ENCODE measurements at places on chromosomes 4 and X. TPM values are rescaled to one million over a fixed set of nuclear protein-coding genes. Genes with fewer than 3 reads are reported as not detected.

Gene ATOH1
- not detected for polyA plus RNA-seq

DNA sequence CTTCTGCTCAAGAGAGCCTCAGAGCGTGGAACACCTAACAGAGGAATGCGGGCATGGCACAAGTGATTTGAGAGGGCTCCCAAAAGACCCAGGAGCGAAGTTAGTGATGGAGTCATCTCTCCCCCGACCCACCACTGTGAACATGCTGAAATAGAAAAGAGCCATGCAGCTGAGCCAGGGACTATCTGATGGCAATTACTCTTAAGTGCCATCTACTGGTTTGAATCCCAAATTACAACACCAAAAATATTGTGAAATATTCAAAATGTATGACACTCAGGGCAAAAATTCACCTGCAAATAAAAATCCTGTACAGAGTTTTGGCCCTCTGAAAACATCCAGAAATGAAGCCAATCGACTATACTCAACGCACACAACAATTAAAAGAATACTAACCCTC, 2038.9 kb upstream of the ADGRL3 start:
- no peak for DNase-seq

GRCh38 chr4:76153356-76153755, 5.2 kb upstream of the NUP54 start:
- no peak for DNase-seq

Gene VMA21
- polyA plus RNA-seq = 25.2 TPM

Gene SLITRK2
- polyA plus RNA-seq = not detected

Gene HPSE
- 0.72 TPM for polyA plus RNA-seq

DNA sequence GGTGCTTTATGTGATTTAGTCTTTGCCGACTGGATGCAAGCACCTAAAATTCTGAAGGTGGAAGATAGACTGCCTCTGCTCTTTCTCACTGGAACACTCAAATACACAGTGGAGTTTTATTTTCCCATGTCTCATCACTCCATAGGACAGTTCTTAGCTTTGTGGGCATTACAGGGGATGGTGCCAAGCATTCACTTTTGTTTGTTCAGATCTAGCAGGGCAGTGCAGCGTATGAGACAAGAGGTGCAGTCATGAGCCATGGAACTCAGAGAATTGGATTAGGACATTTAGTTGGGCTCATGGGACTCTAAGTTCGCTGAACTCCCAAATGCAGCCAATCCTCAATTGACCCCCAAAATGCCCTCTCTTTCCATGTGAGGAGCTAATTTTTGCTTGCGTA, 1136.9 kb upstream of the PRKX start:
- no peak for DNase-seq

Gene CCNG2
- 4.5 TPM for polyA plus RNA-seq

DNA sequence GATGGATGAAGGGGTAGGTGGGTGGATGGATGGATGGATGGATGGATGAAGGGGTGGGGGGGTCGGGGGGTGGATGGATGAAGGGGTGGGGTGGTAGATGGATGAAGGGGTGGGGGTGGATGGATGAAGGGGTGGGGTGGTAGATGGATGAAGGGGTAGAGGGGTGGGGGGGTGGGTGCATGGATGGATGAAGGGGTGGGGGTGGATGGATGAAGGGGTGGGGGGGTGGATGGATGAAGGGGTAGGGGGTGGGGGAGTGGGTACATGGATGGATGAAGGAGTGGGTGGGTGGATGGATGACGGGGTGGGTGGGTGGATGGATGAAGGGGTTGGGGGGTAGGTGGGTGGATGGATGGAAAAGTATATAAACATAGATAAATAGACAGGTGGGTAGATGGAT, 74.2 kb downstream of the PRKX start:
- DNase-seq = no peak

Gene TKTL1
- not detected for polyA plus RNA-seq

- no peak for DNase-seq
Observed at GRCh38 chr4:184503869-184504300, 29.5 kb upstream of the IRF2 start.

DNA sequence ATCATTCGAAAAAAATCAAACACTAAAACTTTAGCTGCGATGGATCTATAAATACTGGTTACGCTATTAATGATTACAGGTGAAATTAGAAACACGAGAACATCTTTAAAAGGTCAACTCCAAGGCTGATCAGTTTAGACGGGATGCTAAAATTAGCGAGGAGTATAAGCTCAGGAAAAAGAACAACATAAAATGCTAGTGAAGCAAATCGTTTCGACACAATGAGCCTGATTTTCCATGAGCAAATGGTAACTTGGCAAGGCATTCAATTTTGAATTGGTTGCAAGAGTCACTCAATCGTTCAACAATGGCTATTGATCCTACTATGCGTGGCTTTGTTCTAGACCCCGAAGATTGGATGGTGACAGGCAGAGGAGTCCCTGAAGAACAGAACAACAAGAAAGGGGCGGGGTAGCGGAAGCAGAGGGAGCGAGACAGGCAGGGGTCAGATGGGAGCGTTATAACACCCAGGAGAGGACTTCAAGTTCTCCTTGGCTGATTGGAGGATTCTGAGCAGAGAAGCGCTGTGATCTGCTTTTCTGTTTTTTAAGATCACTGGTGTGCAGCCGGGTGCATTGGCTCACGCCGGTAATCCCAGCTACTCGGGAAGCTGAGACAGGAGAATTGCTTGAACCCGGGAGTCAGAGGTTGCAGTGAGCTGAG, 146.5 kb downstream of the RBM47 start:
- DNase-seq = no peak

Gene TCEANC
- polyA plus RNA-seq = 0.96 TPM

DNA sequence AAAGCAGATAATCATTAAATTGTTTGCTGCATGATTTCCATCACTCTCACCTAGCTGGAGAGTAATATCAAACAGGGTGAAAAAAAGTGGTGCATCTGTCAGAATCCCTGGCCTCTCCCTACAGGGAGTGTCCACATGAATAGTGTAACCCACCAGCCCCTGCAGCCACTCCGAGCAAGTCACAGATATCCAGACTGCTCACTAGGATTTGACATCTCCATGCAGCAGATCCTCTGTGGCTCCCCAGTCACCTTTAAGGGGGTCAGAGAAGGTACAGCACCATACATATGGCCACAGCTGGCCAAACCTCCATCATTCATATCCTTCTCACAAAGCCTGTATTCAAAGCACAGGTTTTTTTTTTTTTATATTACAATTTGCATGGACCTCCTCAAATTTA, 536.3 kb downstream of the INPP4B start:
- DNase-seq = no peak

DNA sequence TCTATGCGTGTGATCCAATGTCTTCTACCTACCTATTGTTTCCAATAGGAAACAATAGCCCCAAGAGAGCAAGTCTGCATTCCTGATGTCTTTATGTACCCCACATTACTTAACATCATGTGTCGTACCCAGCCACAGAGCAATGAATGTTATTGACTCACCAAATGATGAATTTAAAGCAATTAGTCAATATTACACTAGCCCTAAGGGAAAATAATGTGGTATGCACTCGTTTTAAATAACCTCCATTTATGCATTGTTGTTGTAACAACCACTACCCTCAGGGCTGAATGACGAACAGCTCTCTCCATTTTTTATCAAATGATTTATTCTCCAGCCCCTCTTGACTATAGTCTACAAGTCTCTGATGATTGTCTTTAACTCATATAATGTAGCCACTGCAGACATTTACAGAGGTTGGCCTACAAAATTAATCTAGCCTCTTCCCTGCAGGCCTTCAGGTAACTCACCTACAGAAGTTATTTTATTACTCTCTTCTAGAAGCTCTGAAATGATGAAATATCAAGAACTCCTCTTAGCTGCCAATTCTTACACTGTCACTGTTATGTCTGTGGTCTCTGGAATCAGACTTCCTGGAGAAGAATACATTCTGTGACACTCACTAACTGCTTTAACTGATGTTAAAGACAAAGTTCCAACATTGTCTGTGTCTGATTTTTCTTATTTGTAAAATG, 601.7 kb upstream of the GRIA3 start:
- DNase-seq = no peak

DNA sequence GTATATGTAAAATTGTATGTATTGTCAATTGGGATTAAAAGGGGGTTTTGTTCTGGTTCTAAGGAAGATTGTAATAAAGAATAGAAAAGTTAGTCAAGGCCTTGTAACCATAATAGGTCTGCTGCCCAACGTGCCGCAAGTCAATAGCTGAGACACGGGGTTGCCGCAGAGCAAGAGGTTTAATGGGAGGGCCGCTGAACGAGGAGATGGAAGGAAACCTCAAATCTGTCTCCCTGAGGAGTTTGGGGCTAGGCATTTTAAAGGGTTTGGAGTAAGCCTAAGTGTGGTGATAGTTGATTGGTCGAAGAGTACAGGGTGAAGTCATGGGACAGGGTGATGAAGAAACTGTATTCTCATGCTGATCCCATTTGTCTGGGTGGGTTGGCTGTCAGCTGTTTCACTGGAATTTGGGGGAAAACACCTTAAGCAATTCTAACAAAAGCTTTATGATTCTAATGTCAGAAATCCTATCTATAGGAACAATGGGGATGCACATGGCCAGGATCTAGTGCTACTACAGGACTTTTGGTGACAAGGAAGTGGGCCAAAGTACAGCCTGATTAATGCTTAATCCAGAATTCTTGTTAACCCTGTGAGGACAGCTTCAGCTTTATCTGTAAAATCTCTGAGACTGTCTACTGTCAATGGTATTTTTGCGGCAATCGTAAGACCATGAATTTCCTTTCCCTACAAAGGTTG, 86.9 kb downstream of the RELL1 start:
- no peak for DNase-seq

GRCh38 chrX:45322382-45322781, 121.7 kb upstream of the DIPK2B start:
- DNase-seq = peak; percentile 81

DNA sequence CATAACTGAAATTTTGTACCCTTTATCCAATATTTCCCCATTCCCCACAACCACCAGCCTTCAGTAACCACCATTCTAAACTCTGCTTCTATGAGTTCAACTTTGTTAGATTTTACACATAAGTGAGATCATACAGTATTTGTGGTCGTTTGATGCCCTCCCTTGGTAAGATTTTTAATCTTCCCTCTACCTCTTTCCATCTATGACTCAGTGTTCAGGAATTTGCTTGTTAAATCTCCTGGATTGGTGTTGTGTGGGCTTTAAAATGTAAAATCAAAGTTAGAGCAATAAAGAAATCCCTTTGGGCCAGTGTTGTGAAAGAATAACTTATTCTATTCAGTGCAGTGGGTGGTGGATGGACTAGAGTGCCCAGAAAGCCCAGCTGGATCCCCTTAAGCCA, 37.4 kb downstream of the SLC16A2 start:
- peak; percentile 37 for DNase-seq

DNA sequence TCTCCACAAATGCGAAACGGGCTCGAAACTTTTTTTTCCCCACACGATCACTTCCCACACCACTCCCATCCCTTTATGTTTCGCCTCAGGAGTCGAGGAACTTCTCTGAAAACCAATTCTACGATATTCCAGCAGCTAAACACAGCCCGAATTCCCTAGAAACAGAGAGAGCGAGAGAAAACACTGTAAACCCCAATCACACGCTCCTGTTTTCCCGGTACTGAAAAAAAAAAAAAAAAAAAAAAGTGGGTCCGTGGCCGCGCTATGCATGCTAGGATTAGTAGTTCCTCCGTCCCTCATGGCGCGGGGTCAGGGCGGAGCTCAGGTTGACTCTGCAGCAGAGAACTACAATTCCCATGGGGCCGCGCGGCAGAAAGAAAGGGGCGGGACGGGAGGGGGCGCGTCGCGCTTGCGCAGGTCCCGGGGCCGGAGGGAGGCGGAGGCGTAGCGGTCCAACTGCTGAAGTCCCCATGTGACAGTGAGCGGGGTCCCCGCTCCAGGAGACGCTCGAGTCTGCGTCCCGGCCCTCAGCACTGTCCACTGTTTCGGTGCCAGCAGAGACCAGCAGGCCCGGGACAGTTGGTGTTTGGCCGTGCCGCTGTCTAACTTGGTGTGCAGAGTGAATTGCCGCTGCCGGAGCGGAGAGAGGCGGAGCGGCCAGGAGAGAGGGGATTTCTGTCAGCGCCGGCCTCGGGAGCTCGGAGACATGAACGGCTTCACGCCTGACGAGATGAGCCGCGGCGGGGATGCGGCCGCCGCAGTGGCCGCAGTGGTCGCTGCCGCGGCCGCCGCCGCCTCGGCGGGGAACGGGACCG, at the start of gene SAP30:
Gene SAP30 (plus strand): TSS at position 478 of the 815 bp plus-strand sequence. CDS start 229 bp downstream, at position 707.
- peak; percentile 73 for DNase-seq
